ENCODE measurements at places on chromosomes 3 and 15.

GRCh38 chr3:53885239-53885638, 3.3 kb upstream of the ACTR8 start:
- DNase-seq: no peak

GRCh38 chr15:64443747-64444621, 16.4 kb upstream of the ZNF609 start:
- no peak for DNase-seq

DNA sequence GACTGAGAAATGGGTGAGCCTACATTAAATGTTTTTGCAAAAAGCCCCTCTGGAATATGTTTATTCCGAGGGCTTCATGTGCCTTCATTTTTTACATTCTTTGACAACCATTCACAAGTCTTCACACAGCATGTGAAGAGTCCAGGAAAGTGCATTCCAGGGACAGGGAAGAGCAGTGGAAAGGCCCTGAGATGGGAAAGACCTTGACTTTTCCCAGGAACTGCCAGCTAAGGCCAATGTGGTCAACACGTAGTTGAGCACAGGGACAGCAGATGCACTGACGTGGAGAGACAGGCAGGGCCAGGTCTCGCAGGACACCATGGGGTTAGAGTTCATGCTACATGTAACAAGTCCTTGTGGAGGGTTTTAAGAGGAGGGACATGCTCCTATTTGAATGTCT, 21.7 kb downstream of the SSR3 start:
- DNase-seq: no peak

DNA sequence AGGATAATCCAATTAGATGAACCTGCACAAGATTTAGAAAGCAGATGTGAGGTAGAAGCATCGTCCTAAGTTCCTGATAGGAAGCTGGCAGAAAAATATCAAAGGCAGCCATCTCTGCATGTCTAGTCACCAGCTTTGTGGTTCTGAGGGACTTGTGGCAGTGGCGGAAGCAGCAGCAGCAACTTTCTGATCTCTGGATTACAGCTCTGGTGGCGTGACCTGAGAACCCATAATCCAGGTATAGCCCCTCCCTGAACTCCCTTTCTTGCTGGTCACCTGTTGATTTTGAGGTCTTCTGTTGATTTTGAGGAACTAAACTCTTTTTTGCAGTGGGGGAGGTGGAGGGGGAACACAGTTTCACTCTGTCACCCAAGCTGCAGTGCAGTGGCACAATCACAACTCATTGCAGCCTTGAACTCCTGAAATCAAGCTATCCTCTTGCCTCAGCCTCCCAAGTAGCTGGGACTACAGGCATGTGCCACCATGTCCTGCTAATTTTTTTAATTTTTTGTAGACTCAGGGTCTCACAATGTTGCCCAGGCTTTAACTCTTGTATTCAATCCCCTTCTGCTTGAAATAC, 7.9 kb downstream of the FSIP1 start:
- DNase-seq: no peak

GRCh38 chr3:82202269-82202668, 440.8 kb upstream of the GBE1 start:
- no peak for DNase-seq

DNA sequence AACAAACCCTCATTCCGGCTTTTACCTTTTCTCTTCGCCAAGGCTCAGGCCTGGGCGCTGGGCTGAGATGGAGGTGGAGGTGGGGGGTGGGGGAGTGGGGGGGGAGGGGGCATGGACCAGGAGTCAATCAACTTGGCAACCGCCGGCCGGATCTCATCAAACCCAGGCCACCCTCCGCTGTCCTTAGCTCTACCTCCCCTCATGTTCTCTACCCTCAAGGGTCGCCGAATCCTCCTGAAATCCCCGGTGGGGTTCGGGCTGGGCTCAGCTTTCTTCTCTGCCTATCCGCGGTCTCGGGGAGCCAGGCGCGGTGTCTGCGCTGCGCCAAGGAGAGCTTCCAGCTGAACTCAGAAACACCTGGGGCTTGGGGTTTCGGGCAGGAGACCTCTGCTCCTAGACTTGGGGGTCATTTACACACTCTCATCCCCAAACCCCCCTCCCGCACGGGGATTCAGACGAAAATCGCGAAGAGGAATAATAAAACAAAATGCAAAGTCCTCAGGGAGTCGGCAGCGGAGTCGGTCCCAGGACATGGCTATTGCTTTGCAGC, 2.5 kb downstream of the ONECUT1 start:
- no peak for DNase-seq

DNA sequence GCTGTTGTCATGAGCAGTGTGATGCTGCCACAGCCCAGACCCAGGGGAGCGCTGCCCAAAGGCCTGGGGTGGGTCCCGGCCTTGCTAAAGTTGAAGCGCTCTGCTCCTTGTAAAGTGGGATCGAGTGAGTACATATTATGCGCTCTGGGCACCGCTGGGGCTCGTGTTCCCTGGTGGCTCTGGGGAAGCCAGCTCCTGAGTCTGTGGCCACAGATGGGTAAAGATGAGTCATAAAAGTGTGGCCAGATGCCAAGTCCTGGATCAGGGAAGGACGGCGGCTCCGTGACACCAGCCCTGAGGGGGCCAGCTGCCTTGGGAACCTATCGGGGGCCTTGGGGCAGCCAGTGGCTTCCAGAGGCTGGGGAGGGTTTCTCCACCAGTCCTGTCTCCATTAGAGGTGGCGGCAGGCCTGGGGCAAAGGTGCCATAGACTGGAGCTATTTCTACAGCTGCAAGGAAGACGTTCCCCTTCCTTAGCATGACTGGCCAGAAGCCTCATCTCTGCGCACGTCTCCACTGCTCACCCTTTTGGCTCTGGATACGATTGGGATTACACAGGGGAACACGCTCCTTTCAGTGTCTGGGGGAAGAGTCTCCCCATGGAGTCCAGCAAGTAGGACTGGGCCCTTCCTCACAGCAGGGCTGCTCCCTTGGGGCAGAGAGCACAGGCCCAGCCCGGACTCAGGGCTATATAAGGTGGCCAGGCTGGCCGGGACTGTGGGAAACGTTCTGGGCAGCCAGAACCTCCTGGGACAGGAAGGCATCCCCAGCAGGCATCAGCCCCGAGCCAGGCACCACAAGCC, 1.2 kb upstream of the ITIH4 start:
- no peak for DNase-seq

DNA sequence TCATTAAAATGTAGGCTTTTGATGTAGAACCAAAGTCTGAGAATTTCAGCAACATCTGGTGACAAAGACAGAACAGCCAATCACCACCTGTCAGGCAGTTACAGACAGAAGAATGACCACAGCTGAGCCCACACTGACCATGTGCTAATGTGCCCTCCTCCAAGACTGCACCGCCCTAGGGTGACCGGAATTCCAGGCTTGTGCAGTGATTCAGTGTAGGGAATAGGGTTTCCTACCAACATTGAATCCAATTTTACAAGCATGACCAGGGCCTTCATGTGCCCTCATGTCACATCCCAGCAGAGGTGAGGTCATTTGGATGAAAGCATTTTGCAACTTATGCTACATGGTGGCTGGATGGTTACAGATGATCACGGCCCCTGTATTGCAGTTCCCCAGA, 412.5 kb downstream of the SOX2 start:
- DNase-seq: no peak

- no peak for DNase-seq
Measured at GRCh38 chr3:10268116-10268515, 19.9 kb downstream of the TATDN2 start.

GRCh38 chr15:87477737-87478686, 778.5 kb downstream of the NTRK3 start:
- peak; percentile 28 for DNase-seq

DNA sequence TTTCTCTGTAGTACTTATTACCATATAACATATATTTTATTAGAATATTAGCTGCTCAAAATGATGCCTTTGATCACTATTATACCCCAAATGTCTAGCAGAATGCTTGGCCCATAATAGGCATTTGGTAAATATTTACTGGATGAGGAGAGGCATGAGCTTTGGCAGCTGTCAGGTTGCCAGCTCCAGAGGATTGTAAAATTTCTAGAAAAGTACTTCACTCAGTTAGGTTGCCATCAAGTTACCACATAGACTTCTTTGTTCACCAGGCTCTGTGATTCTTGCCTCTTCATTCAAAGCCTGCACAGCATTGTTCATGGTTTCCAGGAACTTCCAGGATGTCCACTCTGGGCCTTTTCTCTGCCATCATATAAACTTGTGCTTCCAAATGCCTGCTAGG, 582.8 kb downstream of the PDCD6IP start:
- no peak for DNase-seq

- no peak for DNase-seq
Measured at GRCh38 chr15:69271217-69271616, 27.5 kb upstream of the PAQR5 start.

DNA sequence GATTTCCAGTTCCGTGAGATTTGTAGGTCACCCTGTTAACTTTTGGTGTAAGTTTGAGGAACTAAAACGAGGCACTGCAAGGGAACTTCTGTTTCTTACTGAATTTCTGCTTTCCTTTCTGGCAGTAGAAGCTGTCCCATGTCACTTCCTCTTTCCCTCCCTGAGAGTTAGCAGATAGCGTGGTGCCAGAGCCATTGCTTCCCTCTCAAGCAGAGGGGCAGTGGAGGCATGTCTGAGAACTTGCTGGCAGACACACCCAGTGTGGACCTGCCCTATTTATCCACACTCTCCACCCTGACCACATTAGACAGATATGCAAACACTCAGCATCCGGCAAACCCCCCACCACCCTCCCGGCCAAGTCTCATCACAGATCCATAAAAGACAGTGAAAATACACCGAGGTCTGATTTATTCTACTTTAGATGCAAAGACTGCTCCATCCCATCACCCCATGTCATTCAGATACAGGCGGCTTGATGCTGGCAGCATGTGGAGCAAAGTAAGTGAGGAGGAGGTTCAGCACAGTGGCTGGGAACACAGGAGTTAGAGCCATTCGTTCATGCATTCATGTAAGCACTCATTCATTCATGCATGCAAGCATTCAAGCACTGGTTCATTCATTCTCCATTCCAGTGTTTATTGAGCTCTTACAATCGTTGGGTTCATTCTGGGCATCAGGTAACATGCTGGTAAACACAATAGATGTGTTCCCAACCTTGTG, 324.7 kb downstream of the SHQ1 start:
- DNase-seq: no peak

- DNase-seq: no peak
Measured at GRCh38 chr15:48796930-48797329, 13.9 kb downstream of the CEP152 start.

DNA sequence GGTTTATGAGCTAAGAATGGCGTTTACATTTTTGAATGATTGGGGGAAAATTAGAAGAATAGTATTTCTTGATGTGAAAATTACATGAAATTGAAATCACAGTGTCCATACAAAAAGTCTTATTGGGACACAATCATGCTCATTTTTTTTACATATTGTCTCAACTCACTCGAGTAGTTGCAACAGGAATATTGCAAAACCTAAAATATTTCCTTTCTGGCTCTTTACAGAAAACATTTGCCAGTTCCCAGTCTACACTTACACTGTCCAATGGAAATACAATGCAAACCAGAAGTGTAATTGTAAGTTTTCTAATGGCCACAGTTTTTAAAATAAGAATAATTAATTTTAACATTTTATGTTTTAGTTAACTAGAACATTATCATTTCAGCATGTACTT, 137.8 kb downstream of the SAMMSON start:
- no peak for DNase-seq

DNA sequence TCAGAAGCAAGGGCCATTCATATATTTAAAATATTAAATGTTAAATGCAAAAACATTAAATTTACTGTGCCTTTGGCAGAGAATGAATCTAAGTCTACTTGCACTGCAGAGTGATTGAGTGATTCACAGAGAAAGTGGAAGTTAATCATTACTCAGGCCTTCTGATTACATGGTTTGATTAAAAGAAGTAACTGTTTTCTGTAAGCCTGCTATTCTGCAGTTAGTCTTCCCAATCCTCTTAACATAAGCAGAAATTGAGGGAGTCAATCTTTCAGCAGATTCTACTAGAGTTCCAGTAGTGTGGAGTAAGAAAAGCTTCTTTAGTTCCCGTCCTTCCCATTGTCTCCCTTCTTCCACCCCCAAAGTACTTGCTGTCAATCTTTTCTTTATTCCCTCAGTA, 1.5 kb downstream of the NLGN1 start:
- no peak for DNase-seq

GRCh38 chr3:190582667-190583066, 68.8 kb downstream of the IL1RAP start:
- DNase-seq: no peak

DNA sequence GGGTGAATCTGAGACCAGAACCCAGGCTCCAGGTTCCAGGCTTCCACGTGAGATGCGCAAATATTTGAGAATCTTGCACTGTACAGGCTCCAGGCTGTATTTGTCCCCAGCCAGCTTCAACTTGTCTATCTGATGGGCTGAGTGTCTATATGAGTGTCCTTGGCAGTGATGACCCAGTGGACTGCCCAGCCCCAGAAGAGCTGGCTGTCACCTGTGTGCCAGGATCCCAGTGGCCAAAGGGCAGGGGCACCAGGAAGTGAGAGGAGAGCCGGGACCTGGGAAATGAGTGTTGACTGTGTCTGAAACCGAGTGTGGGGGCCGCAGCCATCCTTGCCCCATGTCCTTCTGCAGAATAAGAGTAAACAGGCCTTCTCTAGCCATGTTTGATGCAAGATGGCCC, 10.4 kb downstream of the FAH start:
- DNase-seq: no peak

GRCh38 chr3:21256932-21257331, 494.1 kb downstream of the ZNF385D start:
- DNase-seq: no peak

DNA sequence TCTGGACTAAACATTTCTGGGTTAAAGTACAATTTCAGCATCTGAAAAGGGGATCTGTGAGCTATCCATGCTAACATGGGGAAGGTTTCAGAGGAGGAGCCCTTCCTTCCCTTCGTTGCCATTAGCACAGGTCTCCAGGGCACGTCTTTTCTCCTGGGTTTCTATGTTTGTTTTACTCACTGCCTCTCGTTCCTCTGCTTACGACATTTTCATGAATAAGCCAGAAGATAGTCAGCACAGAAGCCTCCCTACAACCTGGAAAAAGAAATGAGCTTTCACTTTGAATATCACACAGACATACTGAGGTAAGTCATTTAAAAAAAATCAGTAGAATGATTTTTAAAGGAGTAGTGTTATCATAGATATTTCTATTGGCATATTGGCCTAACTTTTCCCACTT, 117.2 kb upstream of the KCNMB2 start:
- no peak for DNase-seq

GRCh38 chr3:143348486-143349327, 229.1 kb downstream of the CHST2 start:
- no peak for DNase-seq

DNA sequence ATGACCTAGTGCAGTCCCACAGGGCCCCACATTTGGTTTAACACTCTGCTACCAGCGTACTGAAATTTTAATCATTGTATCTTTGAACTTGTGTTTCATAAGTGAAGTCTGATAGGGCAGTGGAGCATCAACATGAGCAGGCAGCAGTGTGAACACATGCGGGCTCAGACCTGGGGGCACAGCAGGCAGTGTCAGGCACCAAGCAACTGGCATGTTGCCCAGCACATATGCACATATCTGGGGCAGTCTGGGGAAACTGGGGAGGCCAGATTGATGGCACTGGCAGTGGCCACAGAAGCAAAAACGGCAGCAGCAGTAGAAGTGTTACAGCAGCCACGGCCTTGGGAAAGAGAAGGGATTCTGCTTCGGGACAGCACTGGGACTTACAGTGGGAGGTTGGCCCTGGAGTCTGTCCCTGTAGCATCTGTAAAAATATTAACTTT, 353.9 kb upstream of the KCNMB2 start:
- DNase-seq: no peak

- no peak for DNase-seq
Measured at GRCh38 chr3:79385211-79385610, 382.6 kb downstream of the ROBO1 start.

- no peak for DNase-seq
Measured at GRCh38 chr3:124591699-124592098, 138.6 kb upstream of the UMPS start.

All from nucleus accumbens (tissue), 56 donors.